Fibroblast of skin of back (primary cell): ENCODE measurements at places on chromosomes 11 and 22.

GRCh38 chr11:79672786-79673185 lies 232.0 kb upstream of the TENM4 start:
- DNase-seq, result no peak

DNA sequence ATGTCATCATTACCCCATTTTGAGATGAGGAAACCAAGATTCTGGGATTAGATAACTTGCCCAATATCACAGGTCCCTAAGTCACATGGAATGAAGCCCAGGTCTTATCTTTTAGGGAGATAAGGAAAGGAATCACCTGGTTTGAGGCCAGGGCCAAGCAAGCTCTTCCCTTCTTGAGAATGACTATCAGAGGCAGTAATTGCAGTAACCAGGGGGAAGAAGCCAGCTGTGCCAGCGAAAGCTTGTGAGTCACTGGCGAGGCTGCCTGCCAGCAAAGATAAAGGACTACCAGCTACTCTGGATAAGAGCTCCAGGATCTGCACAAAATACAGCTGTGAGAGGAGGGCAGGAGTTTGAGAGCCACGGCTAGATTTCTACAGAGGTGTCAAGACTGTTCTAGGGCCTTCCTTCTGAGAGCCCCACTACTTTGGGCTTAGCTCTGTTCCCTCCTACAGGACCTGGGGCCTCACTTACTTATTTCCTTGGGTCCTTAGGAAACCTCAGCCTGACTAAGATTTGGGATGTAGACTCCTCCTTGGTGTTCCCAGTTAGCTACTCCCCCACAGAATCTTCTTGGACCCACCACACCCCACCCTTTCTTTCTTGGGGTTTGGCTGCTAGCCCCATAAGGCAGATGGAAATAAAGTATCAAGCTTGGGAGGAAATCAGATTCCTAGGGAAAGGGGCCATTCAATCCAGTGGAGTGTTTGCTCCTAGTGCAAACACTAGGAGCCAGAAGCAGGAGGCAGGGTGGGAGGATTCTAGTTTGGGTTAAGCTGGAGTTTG lies 9.7 kb upstream of the CCKBR start:
- peak; percentile 52 for DNase-seq

GRCh38 chr11:117497206-117497951 lies 169.7 kb downstream of the CEP164 start:
- no peak for DNase-seq

DNA sequence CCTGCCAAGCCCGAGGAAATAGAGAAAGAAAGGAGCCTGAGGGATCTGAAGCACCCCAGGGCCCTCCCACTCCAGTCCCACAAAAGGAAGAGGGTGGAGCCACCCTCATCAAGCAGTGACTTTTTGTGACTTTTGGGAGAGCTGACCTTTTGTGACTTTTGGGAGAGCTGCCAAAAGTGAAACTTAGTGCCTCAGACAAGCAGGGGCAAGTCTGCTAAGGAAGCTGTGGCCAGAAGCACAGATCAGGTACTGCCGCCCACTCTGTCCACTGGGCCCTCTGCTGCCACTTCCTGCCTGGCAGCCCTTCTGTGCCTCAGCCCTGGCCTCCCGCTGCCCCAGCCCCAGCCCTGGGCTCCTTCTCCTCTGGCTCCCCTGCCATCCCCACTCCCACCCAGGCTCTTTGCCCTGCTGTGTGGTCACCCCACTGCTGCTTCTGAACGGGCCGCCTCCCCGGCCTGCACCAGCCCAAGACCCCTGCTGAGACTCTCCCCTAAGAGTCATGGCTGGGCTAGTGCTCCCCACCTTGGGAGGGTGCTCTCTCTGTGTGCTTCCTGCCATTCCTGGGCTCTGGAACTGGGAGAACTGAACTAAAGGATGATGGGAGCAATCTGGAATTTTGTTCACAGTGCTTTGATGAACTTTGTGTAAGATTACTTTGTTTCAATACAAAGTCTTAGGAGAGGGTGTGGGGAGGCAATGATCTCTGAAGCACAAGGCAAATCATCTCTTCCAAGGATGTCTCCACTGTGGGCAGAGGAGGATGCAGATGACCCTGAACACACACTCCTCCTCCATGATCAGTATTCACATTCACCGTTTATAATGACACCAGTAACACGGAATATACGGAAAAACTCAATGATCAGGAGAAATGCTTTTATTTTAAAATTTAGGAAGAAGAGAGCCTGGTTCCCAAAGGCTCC lies at the start of gene APOBEC3H:
Gene APOBEC3H (plus strand): TSS at position 147 of the 923 bp plus-strand sequence. CDS start 3,035 bp downstream, outside the sequence.
- DNase-seq, result no peak

- DNase-seq, result no peak
These were observed 10.5 kb upstream of the RPS19BP1 start for GRCh38 chr22:39543095-39543494.

DNA sequence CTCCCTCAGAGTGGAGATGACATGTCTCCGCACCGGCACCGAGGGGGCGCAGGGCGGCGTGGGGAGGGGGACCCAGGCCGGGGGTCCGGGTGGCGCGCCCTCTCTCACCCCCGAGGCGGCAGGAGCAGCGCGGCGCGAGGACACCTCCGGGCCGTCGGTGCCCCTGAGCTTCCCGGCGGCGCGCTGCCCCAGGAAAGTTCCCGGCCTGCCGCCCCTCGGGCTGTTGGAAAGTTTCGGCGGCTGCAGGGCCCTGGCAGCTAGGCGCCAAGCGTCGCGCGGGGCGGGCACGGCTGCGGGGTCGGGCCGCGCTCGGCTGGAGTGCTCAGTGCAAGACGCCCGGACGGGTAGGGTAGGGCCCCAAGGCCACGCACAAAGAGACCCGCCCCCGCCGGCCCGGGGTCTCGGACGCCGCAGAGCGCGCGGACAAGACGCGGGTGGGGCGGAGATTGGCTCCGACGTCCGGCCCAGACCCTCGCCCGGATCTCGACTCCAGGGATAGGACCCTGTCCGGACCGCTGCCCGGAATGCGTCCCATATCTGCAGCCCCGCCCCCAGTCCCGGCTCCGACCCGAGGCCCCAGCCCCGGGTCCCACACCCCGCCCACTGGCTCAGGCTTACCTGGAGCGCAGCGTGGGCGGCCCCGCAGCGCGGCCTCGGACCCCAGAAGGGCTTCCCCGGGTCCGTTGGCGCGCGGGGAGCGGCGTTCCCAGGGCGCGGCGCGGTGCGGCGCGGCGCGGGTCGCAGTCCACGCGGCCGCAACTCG lies 471 bp downstream of the ARVCF start:
- DNase-seq, result no peak

GRCh38 chr11:79419120-79419519 lies 21.7 kb downstream of the TENM4 start:
- DNase-seq, result peak; percentile 64

GRCh38 chr22:39965748-39966147 lies 5.6 kb downstream of the TMA7B start:
- DNase-seq, result no peak

DNA sequence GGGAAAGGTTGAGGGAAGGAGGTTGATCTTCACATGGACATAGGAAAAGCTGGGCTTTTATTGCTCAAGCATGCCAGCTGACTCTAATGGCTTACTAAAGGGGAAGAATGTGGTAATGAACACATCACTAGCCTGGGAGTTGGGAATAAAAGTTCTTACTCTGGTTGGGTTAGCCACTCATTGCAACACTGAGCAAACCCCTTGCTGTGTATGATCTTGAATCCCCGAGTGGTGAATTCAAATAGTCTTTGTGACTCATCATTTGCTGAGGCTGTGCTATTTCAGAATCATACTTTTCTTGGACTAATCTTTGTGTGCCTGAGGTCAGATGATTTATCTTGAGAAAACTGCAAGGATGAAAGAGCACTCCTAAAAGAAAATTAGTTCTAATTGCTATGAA lies 304.1 kb upstream of the ANO5 start:
- peak; percentile 20 for DNase-seq

- DNase-seq, result no peak
These were observed 6.4 kb upstream of the UBASH3B start for GRCh38 chr11:122649116-122649515.

DNA sequence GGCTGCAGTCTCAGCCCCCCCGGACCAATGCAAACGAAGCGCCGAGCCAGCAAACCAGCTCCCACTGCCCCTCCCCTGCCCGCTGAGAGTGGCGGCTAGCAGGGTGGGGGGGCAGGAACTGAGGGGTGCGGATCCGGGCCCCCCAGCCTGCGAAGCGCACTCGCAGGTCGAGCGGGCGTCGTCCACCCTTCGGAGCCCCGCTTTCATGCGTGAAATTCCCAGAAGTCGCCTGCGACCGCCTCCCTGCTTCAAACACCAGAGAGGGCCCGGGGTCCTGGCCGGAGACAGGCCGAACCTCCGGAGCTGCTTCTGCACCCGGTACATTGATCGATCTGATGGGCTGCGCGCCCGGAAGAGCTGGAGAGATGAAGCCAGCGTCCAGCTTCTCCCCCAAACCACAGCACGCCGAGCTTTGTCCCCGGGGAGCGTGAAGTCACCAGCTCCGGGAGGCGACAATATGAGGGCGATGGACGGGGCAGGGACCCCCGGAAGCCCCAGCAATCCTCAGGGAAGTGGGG lies 646 bp upstream of the PATZ1 start:
- peak; percentile 44 for DNase-seq

- no peak for DNase-seq
These were observed 112.7 kb downstream of the SHANK2 start for GRCh38 chr11:71139516-71140205.

- no peak for DNase-seq
These were observed 11.2 kb downstream of the PNPLA5 start for GRCh38 chr22:43880541-43880991.

DNA sequence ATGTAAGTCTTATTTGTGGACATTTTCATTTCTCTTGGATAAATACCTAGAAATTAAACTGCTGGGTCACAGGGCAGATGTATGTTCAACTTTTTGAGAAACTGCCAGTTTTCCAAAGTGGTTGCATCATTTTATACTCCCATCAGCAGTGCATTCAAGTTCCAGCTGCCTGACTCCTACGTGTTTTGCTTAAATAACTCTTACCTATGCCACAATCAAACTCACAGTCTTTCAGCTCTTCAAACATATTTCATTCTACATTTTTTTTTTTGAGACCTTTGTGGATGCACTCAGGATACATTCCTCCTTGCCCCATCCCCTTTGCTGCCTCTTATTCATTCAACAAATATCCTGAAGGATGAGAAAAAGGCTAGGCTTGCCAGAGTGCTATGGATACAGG lies 9.2 kb downstream of the TCF20 start:
- no peak for DNase-seq

DNA sequence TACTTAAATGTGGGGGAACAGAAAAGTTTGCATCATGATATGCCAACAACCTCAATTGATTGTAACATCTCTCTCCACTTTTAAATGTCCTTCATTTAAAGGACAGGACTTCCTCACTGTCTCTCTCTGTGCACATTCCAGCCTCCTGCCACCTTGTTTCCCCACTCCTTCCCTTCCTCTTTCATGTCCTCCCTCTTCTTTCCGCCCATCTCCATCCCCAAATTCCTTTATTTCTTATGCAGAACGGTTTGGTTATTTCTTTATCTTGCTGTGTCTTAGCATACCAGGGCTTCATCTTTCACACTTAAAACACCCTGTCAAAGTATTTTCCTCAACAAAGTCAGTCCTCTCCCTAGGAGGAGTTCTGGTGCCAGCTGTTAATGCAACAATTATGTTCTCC lies 293.8 kb downstream of the NXPE2 start:
- no peak for DNase-seq

DNA sequence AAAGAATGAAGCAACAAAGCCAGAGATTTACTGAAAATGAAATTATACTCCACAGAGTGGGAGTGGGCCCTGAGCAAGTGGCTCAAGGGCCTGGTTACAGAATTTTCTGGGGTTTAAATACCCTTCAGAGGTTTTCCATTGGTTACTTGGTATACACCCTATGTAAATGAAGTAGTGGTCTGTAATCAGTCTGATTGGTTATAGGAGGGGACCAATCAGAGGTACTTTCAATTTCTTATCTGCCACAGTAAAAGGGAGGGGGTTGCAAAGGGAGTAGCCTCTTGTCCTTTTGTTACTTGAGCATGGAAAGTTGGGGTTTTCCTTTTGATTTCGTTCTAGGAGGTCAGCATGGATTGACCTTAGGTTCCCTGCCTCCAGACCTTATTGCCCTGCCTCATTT lies 63.5 kb downstream of the ATM start:
- DNase-seq, result no peak

DNA sequence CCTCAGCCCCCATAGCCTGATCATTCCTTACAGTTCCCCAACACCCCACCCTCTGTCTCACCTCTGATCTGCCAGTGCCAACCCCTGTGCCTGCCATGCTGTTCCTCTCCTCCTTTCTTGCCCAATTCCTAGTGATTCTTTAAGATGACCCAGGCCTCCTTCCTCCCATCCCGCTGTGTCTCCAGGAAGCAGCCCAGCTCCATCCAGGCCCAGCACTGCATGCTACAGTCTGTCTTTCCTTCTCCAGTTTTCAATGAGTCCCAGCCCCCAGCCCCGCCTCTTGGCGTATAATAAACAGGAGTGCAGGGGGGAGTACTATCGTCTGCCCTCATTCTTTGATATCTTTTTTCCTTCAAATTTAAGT lies 12.3 kb downstream of the LTBP3 start:
- DNase-seq, result no peak

DNA sequence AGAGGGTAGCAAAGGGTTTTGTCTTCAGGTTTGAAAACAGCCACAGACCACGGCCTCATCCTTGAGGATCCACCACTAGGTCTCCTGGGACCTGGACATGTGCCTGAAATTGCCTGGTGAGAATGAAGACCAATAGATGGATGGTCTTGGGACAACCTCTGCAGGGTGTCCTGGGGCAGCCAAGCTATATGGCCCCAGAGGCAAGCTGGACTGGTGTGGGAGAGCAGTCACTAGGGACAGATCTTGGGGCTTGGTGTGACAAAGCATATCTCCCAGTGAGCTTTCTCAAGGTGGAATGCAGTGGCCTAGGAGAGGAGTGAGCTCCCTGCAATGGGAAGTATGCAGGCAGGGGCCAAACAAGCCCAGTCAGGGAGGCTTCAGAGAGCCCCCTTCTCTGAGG lies 13.6 kb downstream of the P2RY6 start:
- no peak for DNase-seq

DNA sequence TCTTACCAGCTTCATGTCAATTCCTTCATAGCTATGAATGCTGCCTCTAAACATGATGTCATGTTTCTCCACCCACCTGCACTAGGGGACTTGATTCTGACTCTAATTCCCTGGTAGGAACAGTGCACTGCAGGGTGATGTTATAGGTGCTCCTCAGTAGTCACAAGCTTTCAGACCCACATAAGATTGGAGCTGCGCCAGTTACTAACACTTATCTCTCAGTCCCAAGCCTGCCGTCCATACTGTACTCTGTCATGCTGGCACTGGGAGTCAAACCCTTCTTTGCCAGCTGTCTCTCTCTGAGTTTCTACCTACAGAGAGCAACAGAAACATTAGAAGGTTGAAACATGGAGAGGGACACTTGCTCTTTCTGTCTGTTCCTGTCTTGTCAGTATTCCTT lies 5.5 kb downstream of the OR56A1 start:
- DNase-seq, result no peak
